ENCODE measurements at places on chromosomes 11 and 22.

GRCh38 chr11:86722006-86722405, 49.6 kb upstream of the ME3 start:
- no peak for DNase-seq

DNA sequence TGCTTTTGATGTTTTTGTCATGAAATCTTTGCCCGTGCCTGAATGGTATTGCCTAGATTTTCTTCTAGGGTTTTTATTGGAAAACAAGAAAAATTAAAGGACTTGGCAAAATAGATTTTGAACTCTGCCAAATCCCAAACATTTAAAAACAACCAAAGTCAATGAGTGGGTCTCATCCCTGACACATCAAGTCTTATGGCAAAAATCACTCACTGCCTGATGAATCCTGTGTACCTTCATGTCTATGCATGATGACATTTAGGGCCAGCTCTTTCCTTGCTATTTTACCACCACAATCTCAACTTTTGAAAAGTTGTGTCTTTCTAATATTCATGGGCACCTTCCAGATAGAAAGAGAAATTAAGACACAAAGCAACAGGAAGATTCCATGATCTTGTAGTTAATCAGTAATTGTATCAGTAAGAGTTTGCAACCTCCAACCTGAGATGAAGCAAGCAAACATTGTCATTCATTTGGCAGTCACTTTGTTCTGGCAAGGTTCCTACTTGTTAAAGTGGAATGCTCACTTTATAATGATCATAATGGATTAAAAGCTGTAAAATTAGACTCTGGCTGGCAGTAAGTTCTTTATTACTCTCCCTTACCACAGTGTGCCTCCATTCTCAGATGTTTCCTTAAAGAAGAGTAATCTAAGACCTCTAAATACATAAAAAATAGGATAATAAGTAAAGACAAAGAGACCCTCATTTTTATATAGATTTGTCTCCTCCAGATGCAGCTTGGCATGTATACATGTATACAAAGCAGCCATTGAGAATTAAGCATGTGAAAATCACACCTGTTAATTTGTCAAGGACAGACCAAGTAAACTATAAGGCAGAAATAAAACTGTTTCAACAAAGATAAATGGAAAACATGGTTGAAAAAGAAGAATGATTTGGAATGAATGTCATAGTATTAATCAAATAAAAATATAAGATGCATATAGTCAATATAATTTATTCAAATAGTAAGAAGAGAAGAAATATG, 51.6 kb downstream of the ETS1 start:
- DNase-seq = no peak

DNA sequence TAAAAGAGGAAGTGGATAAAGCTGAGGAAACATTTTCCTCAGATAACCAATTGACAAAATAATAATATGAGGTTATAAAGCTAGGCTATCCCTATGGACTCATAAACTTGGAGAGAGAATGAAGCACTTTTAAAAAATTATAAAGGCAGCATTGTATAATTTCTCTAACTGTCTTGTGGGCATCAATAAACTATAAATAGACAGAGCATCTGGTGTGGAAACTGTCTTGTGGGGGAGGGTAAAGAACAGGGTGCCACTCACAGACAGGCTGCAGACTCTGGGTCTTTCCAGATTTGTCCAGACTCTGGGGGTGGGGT, 333.5 kb downstream of the BUD13 start:
- DNase-seq = no peak

DNA sequence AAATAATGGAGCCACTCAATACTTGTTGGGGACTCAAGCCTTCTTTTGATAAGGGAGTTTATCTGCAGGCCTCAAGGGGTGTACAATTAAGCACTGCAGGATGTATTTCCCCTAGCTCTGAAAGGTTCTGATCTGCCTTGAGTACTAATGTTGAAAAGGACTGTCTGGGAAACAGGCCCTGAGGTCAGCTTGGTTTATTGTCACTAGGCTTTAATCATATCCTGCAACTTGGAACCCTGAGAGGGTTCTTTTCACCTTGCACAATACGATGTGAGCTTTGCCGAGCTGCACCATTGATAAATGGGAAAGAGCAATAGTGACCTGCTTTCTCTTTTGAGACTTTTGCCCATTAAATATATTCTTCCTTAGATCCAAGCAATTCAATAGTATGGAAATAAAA, 31.6 kb upstream of the HORMAD2 start:
- DNase-seq = no peak

- no peak for DNase-seq
Measured at GRCh38 chr11:74116719-74117118, 54.1 kb downstream of the C2CD3 start.

DNA sequence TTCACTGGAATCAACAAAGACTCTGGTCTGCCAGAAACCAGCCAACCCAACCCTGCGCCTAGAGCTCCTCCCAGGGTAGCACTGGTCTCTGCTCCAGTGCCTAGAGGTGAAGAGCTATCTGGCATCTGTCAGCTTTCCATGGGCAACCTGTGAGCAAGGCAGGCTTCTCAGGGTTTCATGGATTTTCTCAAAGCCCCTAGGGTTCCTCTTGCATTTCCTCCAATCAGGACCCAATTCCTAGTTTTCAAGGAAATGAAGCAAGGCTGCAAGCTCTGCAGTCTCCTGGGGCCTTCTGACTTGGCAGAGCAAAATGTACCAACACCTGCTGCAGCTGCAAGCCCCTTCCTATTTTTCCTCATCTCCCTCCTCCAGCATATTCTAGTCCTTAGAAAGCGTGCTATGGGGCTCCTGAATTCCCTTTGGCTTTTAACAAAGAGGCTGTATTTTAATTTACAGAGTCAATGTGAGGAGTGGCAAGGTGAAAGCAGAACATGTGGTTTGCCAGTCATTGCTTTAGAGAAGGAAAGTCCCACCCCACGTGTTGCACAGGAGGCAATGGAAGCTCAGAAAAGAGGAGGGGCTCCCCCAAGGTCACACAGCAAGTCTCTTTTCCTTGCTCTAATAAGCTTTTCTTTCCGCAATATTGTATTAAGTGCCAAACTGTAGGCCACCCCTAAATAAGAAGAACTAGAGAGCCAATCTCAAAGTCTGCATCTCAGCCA, 33.0 kb upstream of the RIC3 start:
- DNase-seq = no peak

GRCh38 chr22:49209452-49210195, 618.0 kb downstream of the BRD1 start:
- DNase-seq = no peak

DNA sequence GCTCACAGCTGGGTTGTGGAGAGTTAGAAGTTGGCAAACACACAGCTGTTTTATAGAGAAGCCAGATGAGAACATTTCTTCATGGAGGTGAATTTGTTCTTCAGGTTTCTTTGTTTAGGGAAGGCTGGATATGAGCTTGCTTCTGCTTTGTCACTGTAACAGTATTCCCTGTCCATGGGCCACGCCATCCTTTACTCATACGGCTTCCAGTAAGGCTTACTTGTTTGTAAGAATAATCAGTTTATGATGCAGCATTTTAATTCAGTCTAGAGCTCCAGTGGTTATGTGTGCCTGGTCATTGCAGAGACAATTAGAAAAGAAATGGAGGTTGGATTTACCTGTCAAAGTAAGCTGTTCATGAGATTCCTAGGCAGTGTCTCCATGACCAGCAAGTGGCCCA, 131.8 kb downstream of the TRIM44 start:
- no peak for DNase-seq

DNA sequence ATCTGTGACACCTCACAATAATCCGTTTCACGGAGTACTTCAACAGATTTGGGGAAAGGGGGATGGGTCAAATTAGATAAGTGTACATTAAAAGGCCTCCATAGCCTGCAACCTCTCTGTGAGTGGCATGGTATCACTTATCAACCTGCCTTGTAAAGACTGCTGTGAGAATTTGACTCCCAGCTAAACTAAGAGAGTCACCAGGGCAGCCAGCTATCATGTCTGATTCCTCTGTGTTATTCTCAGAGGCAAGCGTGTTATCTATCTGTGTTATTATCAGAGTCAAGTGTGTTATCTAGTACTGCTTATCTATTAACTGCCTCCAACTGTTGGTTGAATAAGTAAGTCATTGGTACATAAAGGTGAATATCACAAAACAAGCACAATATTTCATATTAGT, 4.1 kb upstream of the FAM83F start:
- DNase-seq = no peak

DNA sequence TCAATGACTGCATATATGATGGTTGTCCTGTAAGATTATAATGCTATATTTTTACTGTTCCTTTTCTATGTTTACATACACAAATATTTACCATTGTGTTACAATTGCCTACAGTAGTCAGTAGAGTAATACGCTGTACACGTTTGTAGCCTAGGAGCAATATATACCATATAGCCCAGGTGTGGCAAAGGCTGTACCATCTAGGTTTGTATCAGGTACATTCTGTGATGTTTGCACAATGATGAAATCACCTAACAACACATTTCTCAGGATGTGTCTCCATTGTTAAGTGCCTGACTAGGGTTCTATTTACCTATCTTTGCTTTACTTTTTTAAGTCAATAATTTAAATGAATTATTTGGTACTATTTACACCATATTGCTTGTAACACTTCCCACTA, 21.9 kb downstream of the PRR5L start:
- no peak for DNase-seq

GRCh38 chr22:49042066-49042465, 785.6 kb downstream of the BRD1 start:
- DNase-seq = no peak

GRCh38 chr11:98455500-98456307, 565.0 kb upstream of the CNTN5 start:
- DNase-seq = no peak
